Activated CD4-positive, alpha-beta T cell treated with anti-CD3 and anti-CD28 coated beads for 48 hours (primary cell): ENCODE measurements at places on chromosomes 12 and 14.
A peak's percentile ranks its signal among the peaks of the same experiment; 100 is the strongest.

DNA sequence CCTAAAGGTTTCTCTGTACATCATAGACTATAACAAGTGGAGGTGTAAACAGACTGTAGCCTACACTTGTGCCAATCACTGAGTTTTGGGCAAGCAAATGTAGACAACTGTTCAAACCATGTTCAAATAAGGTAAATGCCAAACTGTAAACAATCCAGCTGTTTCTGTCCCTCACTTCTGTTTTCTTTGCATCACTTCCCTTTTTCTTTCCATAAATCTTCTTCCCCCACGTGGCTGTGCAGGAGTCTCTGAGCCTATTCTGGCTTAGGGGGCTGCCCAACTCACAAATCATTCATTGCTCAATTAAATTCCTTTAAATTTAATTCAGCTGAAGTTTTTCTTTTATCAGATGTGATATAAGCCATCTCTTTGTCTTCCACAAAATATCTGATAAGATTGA lies 65.1 kb upstream of the CPM start:
- no peak for DNase-seq

DNA sequence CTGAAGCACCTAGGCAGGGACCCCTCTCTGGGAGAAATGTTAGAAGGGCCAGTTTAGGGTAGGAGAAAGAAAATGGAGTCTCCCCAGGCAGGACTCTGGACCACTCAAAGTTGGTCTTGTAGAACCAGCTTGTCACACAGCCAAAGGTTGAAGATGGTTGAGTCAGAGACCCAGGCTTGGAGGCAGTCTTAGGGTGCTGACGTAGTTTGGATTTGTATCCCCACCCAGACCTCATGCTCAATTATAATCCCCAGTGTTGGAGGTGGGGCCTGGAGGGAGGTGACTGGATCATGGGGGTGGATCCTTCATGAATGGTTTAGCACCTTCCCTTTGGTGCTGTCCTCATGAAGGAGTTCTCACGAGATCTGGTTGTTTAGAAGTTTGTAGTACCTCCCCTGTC lies 121.2 kb downstream of the CRACR2A start:
- no peak for DNase-seq

- no peak for DNase-seq
Measured at GRCh38 chr14:74478996-74479635, 14.0 kb downstream of the NPC2 start.

DNA sequence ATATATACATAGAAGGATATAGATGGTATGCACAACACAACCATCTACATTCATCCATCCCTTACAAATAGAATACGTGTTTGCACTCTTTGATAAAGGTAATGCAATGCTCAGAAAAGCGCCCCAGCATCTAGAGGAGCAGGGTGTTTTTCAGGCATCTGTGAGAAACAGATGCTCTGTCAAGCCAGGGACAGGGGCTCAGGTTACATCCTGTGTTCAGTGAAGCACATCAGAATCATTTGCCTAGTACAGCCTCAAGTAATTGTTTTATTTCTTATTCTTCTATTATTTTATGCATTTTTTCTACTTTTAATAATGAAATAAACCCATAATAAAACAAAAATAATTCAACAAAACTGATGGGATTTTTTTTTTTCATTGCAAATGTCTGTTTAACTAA lies 50.5 kb upstream of the HIF1A start:
- DNase-seq: no peak

GRCh38 chr12:77813558-77813957 lies 17.1 kb upstream of the NAV3 start:
- DNase-seq: no peak

- peak; percentile 25 for DNase-seq
Measured at GRCh38 chr12:6612247-6612646, 5.1 kb upstream of the CHD4 start.

DNA sequence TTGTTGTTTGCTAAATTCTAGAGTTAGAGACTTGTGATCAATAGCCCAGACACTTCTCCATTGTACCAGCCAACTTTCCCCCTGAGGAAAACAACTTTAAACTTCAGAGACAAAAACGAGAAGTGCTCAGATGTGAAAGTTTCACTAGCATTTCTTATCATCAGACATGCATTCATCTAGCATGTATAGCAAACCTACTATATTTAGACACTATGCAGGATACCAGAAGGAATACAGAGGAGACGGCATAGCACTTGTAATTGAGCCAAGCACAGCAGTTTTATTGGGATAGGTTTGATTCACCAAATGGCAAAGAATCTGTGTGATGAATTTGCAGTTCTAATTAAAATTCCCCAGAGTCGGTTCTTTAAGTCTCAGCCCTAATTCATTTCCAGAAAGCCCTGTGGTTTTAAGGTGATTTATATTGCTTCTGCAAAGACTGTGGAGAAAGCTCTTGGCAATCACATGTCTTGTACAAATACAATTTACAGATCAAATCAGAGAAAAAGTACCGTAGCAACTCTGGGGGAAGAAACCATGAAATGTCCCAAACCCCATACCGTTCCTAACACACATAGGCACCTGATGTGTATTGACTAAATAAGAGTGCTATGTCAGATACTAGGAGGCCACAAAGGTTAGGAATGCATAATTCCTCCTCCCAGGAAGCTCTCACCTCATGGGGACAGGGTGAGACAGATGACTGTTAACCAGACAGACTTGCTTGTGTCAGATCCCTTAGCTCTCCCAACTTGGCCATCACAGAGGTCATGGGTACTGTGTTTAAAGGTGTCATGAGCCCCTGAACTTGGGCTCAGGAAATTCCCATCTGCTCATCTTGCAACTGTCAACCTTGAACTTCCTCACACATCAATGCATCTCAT lies 69.6 kb upstream of the KRAS start:
- DNase-seq: no peak

DNA sequence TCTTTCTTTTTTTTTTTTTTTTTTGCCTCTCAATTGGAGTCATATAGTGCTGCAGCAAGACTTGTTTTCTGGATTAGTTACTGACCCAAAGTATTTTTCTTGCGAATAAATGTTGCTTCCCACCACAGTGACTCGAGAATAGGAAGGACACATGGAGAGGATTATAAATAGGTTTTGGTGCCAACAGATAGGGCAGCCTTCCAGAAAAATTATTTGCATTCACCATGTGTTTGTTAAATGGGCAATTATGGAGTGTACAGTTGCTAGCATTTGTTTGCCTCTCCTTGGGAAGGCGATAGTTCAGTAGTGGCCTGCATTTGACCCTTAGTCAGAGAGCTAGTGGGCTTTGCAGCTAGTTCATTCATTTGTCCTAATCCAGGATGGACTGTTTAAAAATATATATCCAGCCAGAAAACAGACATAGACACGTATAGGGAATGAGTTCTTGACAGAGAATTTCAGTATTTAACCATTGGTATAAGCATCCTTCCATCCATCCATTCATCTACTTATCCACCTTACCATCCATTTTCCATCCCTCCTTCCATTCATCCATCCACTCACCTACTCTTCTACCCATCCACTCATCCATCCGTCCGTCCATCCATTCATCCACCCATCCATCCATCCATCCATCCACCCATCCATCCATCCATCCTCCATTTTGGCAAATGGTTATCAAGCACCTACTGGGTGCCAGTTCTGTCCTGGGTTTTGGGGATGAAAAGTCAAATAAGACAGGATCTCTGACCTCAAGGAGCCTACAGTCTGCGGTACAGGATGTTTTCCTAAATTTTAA lies 67.5 kb downstream of the CHST11 start:
- no peak for DNase-seq

DNA sequence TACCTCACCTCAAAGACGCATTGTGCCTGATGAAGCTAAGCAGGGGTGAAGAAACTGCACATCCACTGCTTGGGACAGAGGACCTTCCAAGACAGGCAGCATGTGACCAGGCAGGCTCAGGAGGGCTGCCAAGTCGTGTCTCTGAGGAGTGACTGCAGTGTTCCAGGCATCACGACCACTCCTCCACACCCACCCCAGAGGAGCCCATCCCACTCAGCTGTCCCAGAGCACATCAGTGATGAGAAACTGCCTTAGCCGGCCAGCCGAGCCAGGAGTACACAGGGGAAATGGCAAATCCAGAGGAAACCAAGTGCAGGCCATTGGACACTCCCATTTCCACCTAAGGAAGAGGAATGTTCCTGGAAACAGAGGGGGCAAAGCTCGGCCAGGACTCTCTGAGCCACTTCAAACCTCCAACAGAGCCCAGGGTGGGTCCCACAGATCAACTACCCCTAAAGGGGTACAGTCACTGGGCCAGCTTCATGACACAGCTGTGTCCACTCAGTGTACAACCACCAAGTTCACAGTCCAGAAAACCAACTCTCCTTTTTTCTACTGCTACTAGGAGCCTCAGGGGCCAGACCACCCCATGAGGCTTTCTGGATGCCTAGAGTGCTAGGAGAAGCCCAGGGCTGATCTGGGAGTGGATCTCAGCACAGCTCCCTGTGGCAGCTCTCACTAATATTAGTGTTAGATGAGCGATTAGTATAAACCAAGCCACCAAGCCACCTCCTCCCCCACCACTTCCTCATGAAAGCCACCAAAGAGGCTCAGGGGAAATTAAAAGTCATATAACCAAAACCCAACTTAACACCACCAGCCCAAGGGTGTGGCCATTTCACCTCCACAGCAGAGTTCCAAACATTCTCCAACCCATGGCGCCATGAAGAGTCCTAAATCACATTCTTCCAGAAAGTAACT lies 15.4 kb downstream of the PXN start:
- DNase-seq: no peak

DNA sequence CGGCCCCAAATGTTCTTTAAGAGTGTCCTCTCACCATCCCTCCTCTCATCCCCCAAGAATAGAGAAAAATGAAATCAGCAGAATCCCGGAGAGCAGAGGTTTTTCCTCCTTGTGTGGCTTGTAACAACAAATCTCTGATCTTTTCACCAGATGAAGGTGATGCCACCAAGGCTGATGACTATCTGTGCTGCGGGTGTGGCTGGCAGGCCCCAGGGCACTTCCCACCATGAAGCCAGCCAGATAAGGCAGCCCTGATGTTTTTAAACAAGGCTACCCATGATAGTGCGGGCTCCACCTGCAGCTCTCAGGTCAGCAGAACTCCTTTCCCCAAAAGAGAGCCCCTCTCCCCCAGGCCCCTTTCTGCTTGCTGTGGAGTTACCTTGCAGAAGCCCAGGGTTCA lies 58.0 kb upstream of the PARP11 start:
- no peak for DNase-seq

- DNase-seq: no peak
Measured at GRCh38 chr14:105530285-105531087, 4.1 kb downstream of the TMEM121 start.

DNA sequence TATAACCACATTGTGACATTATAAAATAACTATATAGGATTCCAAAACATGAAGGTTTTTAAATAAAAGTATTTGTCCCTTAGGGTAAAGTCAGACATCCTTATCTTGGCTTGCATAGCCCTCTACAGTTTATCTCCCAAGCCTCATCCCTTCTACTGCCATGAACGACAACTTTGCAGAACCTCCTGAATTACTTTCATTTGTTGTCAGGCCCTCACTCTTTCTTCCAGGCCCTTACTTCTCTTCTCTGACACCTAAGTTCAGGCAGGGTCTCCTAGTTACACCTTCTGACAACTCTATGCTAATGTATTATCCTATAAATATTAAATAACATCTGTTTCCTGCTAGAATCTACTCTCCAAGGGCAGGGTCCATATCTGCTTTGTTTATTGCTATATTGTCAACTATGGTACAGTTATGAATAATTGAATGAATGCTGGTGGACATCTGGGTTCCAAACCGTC lies 115.7 kb upstream of the MDM1 start:
- no peak for DNase-seq

GRCh38 chr14:24473211-24473610 lies 30.6 kb upstream of the SDR39U1 start:
- DNase-seq: no peak

DNA sequence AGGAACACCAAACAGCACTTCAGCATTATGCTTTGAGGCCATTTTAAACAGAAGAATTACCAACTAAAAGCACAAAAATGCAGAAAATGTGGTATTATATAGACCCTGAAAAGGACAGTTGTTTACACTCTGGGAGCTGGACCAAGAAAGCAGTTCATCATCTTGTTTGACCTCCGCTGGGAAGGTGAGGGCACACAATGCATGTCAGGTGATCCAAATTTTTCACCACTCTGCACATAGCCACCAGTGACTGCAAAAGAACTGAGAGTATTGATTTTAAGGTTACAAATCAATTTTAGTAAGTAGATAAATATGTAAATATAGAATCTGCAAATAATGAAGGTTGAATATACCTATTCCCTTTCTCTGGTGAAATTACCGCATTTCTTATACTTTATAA lies 119.6 kb downstream of the SLC16A7 start:
- DNase-seq: no peak

DNA sequence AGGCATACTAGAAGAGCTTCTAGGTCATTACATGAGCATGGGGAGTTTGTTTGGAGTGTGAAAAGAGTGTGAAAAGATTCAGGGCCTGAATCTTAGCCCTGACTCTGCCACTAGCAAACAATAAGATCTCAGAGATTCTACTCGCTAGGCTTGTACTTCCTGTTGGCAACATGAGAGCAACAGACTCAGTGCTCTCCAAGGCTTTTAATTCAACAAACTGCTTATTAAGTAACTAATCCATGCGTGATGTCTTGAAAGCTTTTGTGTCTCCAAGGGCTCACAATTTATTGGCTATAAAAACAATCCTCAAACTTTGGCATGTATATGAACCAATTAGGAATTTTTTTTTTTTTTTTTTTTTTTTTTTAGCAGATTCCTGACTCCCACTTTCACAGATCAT lies 105.1 kb downstream of the STXBP6 start:
- no peak for DNase-seq

DNA sequence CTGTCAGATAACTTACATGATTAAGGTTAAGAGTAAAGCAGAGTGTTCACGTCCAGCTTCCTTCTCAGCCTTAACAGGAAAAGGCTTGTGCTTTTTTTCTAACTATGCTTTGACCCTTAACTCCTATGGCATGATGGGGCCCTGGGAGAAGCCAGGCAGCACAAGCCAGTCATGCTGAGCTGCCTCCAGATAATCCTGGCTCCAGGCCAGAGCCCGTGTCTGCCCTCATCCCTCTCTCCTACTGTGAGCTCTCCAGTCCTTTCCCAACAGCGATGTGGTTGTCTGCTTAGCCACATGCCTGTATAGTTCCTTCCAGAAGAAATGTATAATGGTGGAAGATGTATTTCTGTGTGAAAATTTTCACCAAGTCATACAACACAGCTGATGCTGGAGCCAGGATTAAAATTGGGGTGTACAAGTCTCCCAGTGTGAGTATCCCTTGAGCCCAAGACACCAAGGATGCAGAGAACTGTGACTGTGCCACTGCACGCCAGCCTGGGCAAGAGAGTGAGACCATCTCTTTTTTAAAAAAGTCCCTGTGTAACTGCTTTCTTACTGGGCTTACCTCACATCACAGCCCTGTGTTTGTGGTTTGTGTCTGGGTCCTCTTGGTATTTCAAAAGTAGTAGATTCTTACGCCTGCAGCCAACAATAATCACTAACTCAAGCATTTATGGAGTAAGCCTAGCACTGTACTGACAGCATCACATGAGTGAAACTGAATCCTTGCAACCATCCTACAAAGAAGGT lies 7.9 kb upstream of the ITFG2 start:
- no peak for DNase-seq

- DNase-seq: no peak
Measured at GRCh38 chr14:84937449-84937848, 592.5 kb upstream of the FLRT2 start.
